Transverse colon (tissue), 4 donors: ENCODE measurements at places on chromosomes 5 and 9. TPM values are rescaled to one million over a fixed set of nuclear protein-coding genes. Genes with fewer than 3 reads are reported as not detected.

The GPR150 gene
- 0.60 TPM for total RNA-seq

DNA sequence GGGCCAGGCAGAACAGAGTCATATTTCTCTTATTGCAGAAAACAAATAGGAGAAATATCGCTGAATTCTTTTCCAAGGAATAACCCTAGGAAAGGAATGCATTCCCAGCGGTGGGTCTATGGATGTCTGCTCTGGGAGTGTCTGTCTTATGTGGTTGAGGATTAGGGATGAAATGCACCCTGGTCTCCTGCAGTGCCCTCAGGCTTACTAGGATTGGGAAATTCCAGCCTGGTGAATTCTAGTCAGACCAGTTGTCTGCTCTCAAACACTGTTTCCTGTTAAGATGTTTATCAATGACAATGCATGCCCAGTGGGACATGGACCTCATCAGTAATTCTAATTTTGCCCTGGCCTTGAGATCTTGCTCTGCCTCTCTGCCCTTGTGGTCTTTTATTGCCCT is 136.1 kb upstream of the ELAVL2 start:
- no peak for DNase-seq

The SHOC1 gene
- not detected for total RNA-seq

DNA sequence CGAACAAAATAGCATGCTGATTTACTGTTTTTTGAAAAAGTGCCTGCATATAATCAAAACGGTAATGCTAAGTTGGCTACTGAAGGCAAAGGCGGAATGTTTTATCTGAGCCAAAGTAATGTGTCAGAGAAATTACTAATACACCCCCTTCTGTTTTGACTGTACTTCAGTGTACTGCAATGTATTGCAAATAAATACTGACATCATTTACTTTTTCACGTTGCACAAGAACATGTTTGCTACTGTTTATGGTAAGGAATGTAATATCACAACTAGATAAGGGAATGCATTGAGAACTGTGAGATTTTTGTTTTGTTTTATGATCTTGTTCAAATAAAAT is 813 bp upstream of the AGTPBP1 start:
- DNase-seq: no peak

The CARTPT gene
- total RNA-seq: 4.4 TPM

DNA sequence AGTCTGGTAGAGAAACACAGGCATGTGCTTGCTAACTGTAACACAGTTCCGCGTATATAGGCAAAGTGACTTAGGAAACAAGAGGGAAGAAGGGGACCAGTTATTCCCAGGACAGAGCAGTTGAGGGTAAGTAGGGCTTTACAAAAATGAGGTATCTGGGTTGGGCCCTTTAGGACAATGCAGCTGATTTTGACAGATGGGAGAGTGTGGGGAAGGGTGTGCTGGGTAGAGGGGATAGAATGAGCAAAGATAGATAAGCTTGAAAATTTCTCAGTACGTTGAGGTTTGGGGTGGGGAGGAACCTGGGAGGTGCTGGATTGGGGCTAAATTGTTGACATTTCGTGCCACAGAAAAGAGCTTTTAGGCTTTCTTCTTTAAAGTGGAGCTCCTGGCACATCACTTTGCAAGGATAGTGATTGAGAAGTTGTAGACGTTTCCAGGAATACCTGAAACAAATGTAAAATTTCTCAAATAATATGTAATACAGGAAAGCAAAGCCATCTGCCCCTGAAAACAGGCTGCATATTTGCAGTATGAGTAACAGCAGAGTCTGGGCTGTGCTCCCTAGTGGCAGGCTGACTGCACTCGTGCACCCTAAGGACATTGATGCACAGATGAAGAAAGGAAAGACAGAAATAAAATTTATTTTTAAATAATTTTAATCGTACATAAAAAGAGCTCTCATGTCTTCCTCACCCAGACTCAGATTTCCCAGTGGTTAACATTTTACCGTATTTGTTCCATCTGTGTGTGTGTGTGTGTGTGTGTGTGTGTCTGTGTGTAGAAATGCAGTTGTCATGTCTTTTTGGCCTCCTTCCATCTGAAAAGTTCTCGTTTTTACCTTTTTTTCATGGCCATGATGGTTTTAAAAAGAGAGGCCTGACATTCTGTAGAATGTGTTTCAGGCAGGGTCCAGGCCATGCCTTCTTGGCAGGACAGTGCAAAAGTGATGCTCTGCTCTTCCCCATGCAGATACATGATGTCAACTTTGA is 144.9 kb upstream of the DMRT1 start:
- DNase-seq: no peak

GRCh38 chr5:178142642-178143041 is 11.0 kb downstream of the NHP2 start:
- no peak for DNase-seq

The ROR2 gene
- total RNA-seq: 4.2 TPM

- no peak for DNase-seq
These were observed 206.0 kb upstream of the TLX3 start for GRCh38 chr5:171102877-171103610.

DNA sequence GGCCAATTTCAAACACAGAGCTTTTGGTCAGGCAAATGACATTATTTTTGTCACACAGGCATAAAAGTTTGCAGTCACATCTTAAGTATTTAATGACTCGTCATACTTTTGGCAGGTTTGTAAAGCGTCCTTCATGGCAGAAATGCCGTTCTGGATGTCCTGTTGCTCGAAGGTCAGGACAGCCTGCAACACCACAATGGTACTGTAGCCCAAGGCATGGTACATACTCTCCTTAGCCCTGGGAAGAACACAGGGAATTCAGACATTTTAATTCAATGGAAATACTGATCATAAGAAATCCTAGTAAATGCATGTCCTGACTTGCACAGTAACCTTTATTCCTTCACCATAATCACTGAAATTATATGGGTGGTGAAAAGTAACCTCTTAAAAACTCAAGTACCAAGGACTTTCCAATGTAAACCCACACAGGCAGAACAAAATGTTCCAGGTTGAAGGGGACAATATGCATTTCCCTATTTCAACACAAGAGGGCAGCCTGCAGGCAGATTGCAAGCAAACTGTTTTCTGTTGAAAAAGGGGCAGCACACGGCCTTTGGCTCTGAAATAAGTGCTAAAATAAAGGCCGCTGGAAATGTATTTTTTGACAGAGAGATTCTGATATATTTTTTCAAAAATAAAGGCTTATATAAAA is 95.7 kb downstream of the TTC39B start:
- peak; percentile 59 for DNase-seq

The KCTD16 gene
- not detected for total RNA-seq

The ANKRD31 gene
- not detected for total RNA-seq

DNA sequence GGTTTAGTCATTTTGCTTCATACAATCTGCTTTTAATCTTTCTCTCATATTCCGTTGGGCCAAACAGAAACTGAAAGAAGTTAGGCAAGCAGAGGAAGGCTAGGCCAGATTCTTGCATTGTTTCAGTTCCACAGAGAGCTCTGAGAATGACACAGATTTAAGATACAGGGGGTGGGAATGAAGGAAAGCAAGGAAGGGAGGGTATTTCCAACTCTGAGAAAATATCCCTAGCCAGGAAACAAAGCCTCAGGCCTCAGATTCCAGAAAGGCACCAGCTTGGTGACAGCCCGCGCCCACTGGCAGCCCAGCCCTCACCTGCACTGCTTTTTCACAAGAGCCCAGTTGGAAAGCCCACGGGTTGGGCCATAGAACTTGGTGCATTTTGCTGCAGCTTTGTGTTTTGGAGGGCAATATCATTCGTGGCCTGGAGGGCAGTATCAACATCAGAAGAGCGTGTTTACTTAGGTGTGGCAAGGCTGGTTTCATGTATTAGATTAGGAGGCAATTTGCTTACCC is 63.5 kb downstream of the ENC1 start:
- DNase-seq: no peak

DNA sequence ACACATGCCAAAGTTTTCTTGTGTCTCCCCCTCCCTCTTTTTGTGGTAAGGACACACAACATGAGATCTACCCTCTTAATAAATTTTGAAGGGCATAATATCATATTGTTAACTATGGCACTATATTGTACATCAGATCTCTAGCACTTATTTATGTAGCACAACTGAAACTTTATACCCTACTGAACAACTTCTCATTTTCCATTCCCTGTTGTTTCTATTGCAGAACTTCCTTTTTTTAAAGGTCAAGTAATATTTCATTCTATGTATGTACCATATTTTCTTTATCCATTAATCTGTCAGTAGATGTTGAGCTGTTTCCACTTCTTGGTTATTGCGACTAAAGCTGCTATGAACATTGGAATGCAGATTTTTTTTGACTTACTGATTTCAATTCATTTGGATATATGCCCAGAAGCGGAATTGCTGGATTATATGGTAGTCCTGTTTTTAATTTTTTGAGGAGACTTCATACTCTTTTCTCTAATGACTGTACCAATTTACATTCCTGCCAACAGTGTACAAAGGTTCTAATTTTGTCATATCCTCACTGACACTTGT is 305.3 kb downstream of the PRR16 start:
- DNase-seq: no peak

GRCh38 chr9:81293651-81294050 is 395.7 kb downstream of the TLE1 start:
- no peak for DNase-seq

DNA sequence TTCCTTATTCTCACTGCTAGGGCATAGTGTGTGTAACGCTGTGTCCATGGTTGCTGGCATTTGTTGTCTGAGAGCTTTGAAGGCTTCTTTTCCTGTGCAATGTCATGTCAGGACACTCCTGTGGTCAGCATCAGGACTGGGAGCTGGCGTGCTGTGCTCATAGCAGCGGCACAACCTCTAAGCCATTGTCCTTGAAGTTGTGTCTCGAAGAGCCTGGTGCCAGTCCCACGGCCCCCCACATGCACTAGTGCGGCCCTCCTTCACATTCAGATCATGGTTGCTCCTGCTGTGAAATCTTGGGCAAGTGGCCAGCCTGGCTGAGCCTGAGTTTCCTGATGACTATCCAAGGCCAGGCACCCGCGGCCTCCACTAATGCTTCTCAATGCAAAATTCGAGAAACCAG is 32.4 kb downstream of the PDZD2 start:
- DNase-seq: no peak

- DNase-seq: no peak
These were observed 51.4 kb upstream of the GRHPR start for GRCh38 chr9:37370968-37371563.

The RLN1 gene
- total RNA-seq: 0.79 TPM

- no peak for DNase-seq
These were observed 100.3 kb downstream of the SYK start for GRCh38 chr9:90901933-90902332.

GRCh38 chr5:122880749-122881148 is 35.3 kb downstream of the SNX24 start:
- no peak for DNase-seq

DNA sequence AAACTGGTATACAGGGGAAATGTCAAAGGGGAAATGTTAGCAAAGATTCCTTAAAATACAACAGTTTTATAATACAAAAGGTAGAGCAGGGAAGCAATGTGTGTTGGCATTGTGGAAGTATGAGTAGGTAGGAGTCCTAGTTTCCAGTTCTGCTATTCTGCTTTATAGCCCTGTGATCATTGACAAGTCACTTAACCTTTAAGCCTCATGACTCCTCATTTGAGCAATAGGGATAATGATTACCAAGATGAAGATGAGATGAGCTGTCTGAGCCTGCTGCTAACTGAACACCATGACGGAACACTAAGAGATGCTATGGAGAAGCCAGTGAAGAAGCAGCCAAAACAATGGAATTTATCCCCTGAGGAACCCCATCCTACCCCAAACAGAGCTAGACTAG is 251.7 kb downstream of the PAPPA start:
- DNase-seq: no peak

The SMU1 gene
- total RNA-seq: 7.2 TPM

DNA sequence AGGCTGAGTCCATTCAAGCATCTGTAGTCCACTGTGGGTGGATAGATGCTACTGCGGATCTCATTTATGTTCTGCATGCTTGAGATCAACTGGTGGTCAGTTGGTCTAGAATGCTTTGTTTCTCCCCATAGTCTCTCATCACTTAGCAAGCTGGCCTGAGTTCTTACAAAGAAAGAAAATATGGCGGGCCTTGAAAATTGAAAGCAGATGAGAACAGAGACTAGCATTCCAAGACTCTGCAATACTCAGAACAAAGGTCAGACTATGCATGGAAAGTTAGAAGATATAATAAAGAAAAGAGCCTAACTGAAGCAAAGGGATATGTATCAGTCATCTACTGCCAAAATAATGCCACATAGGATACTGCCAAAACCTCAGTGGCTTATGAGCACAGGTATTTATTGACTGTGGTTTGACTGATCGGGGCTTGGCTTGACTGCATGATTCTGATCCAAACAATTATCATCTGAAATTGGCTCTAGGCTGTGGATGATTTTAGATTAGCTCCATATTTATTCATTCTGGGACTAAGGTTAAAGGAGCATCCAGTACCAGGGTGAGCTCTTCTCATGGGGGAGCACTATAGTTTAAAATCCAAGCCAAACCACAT is 258.9 kb downstream of the TAF11L14 start:
- DNase-seq: no peak

DNA sequence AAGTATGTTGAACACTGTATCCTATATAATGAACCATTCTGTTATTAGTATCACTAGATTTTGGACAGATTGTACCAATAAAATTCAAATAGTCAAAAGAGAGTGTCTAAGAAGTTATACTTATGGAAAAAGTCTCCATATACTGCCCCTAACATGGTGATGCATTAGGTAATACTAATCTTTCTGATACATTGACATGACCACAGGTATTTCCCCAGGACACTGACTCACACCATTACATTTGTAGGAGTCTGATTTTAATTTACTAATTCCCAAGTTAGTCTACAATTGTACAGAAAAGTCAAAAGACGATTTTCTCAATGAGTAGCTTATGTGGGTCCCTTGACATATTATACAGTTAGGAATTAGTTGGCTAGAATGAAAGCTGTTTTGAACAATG is 593.8 kb downstream of the ISL1 start:
- no peak for DNase-seq

The C7 gene
- total RNA-seq: 77.4 TPM

GRCh38 chr5:172123269-172123692 is 64.7 kb downstream of the STK10 start:
- peak; percentile 47 for DNase-seq

GRCh38 chr5:145913701-145914100 is 22.7 kb upstream of the SH3RF2 start:
- DNase-seq: no peak

GRCh38 chr5:86665984-86666760 is 48.4 kb downstream of the COX7C start:
- peak; percentile 34 for DNase-seq

- DNase-seq: no peak
These were observed 3.7 kb downstream of the PCDHGA12 start for GRCh38 chr5:141434006-141434405.

DNA sequence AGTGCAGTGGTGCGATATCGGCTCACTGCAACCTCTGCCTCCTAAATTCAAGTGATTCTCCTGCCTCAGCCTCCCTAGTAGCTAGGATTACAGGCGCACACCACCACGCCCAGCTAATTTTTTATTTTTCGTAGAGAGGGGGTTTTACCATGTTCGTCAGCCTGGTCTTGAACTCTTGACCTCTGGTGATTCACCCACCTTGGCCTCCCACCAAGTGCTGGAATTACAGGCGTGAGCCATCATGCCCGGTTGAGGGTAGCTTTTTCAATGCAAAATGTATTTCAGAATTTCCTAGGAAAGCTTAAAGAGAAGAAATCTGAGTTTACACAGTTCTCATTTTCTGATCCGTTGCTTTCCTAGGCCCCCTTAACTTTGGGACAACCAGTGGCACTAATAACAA is 15.7 kb downstream of the BDP1 start:
- no peak for DNase-seq

- no peak for DNase-seq
These were observed 16.6 kb downstream of the FYB1 start for GRCh38 chr5:39202597-39203274.
